Left cardiac atrium (tissue), 4 donors: ENCODE measurements at places on chromosomes 12 and 14.

- DNase-seq = no peak
Observed at GRCh38 chr14:86050757-86051156, 520.8 kb downstream of the FLRT2 start.

- DNase-seq = no peak
Observed at GRCh38 chr12:66025477-66025876, 105.1 kb downstream of the LLPH start.

DNA sequence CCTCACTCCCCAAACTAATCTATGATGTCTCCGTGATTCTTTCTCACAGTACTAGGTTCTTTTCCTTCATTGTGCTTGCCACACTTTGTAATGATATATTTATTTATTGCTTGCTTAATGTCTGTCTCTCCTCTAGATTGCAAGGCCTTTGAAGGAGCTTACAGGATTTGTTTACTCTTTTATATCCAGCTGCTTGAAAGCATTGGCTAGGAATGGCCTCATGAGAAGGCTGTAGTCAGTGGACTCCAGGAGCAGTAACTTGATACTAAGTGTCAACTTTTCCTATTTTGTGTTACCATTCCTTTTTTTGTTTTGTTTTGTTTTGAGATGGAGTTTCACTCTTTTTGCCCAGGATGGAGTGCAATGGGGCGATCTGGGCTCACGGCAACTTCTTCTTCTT, 7.3 kb upstream of the FAM234B start:
- no peak for DNase-seq

DNA sequence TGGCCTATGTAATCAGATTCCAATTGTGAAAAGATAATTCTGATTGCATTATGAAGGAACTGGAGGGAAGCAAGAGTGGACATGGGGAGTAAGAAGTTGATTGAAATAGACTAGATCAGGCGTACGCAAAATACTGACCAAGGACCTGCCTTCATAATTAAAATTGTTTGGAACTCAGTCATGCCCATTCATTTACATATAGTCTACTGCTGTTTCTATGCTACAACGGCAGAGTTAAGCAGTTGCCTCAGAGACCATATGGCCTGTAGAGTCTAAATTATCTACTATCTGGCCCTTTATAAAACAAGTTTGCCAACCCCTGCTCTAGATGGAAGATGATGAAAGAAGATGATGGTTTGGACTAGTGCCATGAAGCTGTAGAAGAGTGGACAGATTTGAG, 170.0 kb upstream of the ARID2 start:
- DNase-seq = no peak

DNA sequence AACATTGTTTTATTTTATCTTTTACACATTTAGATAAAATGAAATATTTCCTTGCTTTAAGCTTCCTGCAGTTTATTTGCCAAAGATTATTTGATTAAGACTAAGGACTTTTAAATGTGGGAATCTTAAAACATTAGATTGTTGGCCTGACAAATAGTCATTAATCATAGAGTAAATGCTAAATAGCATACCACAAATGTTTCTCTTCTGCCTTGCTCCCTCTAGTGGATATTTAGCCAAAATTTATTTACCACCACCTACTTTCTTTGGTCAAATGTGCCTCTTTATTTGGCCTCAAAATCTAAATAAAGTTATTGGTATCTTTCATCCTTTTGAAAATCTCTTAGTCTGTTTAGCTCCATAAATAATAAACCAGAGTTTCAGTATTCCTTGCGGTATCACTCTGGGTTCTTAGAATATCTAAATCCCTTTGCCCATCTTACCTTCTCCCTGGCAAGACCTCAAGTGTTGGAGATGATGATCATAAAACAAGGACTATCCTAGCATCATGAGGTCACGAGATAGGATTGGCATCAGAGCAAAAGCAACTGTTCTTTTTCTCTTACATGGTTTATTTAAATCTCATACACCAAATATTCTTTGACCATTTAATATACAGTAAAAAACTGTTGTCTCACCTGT, 150.6 kb upstream of the AEBP2 start:
- DNase-seq = no peak
